ENCODE measurements at places on chromosomes 1 and 21.

GRCh38 chr1:206833801-206834200, 31.6 kb upstream of the IL20 start:
- no peak for DNase-seq

- DNase-seq: no peak
Measured at GRCh38 chr1:212107481-212107880, 71.9 kb downstream of the DTL start.

DNA sequence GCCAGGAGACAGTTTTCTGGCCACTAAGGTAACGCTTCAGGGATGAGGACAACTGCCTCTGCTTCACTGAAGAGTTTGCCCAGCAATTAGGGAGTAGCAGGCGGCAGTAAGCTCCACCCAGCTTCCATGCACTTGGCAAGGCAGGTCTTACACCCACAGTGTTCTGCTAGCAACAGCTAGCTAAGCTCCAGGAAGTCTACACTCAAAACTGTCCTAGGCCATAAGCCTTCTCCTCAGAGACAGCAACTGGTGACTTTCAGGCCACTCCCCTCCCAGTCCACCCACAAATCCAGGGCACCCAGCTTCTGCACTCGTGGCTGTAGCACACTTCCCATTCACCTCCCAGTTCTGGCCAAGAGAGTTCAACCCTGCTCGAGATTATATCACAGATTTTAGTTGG, 47.3 kb downstream of the KMO start:
- DNase-seq: no peak

DNA sequence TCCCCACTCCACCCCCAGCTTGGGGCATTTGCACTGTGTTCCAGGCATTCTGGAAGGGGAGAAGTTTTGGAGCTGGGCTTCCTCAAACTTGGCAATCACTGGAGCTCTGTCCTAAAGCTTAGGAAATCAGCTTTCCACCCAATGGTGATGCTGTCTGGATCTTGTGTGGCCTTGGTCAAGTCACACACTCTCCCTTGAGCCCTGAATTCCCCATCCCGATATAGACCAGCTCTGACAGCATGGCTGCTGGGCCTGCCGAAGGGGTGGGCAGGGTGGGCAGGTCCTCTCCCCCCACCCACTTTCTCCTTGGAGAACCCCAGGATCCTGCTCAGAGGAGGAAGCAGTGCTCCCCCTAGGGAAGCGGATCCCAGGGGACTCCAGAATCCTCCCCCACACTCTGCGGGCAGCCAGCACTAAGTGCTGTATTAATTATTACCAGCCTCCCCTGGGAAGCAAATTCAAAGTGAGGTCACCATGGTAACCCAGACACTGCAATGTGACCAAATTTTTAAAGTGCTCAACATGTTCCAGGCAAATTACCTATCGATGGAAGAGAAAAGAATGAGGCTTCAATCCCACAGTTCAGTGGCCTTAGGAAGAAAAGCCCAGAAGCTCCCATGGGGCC, 21.3 kb upstream of the LDLRAP1 start:
- no peak for DNase-seq
